ENCODE measurements at places on chromosomes 7 and 10.

DNA sequence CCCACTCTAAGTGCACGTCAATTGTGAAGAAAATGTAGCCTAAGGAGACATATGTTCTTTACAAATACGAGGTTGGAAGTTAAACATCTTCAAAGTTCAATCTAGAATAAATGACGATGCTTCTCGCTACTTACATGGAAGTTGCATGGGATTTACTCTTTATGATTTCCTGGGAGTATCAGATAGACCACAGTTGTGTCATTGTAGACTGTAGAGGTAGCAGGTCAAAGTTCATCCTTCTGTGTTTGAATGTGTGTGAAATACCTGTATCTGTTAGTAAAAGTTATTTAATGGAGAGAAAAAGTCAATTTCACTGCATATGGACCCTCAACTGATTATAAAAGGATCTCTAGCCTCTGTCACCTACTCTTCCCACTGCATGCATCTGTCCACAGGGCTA, 112.6 kb downstream of the C1GALT1 start:
- DNase-seq: no peak

DNA sequence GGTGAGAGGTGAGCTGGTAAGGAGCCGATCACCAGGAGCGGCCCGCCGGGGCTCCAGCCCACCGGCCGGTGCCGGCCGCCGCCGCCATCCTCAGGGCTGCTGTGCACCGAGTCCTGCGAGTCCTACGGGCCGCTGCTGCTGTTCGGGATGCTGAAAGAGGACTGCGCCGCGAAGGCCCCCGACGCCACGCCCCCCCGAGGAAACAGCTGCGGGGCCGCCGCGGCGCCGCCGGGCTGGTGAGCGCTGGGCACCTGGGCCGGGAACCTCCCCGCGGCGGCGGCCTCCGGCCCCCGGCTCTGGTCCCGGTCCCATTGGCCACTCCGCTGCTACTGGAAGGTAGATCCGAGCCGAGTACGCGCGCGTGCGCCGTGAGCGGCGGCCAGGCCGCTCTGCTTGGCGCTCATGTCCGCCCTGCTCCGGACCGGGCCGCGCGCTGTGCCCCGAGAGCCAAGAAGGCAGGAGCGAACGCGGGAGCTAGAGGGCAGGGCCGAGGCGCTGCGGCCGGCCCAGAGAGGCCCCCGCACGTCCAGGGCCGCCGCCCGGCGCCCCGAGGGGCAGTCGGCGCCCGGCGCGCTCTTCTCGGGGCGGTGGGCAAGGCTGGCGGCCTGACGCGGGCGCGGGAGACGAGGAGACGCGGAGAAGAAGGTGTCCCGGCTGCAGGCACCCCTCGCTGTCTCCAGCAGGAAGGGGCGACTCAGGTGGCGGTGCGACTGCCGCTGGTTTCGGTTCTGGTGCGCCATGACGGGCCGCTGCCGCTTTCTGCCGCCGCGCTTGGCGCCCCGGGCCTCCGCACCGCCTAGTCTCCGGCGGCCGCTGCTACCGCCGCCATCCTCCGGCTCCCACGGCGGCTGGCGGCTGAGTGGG, 121.3 kb upstream of the WIPF3 start:
- peak; percentile 43 for DNase-seq

GRCh38 chr7:27073076-27073475, 22.7 kb downstream of the HOXA1 start:
- no peak for DNase-seq

DNA sequence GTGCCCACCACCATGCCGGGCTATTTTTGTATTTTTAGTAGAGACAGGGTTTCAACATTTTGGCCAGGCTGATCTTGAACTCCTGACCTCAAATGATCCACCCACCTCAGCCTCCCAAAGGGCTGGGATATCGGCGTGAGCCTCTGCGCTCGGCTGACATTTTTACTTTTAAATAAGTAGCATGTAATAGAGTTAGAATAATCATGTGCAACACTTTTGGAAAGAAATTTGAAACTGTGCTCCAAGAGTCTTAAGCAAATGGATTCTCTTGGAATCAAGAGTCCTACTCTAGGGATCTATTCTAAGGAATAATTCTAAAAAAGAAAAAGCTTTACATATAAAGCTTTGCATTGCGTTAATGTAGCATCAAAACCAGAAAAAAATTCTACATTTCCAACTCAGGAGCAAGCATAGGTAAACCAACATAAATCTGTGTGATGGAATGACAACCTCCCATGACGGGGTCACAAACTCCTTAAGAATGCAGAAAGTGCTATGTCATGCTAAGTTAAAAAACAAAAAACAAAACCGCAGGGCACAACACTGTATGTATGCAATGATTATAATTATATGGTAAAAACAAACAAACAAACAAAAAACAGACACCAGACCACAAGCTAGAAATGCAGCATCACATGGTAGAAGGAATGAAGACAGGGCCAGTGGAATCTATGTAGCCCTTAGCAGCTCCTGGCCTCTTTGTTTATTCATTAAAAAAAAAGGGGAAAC, 98.7 kb downstream of the RNF216 start:
- DNase-seq: no peak

- no peak for DNase-seq
Measured at GRCh38 chr7:13920053-13920697, 69.3 kb downstream of the ETV1 start.

- no peak for DNase-seq
Measured at GRCh38 chr7:24884401-24884800, 95.6 kb downstream of the OSBPL3 start.

- DNase-seq: no peak
Measured at GRCh38 chr10:21315645-21316220, 209.7 kb downstream of the SKIDA1 start.

GRCh38 chr10:58868736-58869435, 307.6 kb upstream of the PHYHIPL start:
- DNase-seq: no peak

DNA sequence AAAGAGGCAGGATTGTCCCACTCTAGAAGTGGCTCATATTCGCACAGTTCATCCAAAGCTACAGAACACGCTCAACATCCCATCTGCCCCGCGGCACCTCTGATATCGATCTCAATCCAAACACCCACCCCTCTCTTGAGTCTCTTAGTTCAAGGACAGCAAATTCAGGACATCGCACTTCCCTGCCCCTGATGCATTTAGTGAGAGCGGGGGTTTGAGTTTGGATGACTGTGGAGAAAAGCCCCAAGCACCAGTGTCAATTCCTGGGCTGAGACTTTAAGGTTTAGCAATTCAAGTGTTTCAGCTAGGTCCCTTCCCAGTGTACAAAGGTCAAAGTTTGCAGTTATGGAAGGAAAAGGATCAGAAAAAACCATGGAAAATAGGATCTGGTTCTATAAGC, 166.2 kb downstream of the LYZL1 start:
- no peak for DNase-seq

DNA sequence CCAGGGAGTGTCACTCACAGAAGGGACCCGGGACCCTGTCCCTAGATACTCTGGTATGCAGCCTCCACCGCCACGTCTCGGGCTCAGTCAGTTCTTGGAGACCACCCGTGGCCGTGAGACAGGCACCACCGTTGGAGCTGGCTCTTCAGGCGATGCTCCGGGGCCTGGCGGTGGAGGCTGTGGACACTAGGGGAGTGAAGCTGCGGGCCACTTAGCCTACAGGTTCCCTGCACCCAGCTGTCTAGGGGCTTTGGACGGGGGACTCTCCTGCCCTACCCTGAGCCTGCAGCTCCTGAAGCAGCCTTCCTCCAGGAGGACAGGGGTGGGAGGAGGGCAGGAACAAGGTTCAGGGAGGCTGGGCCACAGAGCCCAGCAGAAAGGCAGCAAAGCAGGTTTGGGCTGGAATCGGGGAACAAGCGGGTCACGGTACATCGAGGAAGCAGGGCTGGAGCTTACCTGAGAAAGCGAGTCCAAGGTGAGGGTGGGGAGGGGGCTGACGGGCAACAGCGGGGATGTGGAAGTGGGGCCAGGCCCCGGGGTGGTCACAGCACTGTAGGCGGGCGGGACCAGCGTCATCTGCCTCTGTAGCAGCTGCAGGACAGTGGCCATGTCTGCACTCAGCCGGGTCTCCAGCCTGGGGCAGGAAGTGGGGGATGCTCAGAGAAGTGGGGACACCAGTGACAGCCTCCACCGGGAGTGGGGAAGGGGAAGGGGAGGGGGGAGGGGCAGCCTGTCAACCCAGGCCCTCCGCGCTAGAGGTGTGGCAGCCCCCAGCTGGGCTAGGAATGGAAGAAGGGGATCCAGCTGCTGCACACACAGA, 31.5 kb downstream of the KCNH2 start:
- DNase-seq: no peak

GRCh38 chr7:20651960-20652544, 36.6 kb downstream of the ABCB5 start:
- no peak for DNase-seq

DNA sequence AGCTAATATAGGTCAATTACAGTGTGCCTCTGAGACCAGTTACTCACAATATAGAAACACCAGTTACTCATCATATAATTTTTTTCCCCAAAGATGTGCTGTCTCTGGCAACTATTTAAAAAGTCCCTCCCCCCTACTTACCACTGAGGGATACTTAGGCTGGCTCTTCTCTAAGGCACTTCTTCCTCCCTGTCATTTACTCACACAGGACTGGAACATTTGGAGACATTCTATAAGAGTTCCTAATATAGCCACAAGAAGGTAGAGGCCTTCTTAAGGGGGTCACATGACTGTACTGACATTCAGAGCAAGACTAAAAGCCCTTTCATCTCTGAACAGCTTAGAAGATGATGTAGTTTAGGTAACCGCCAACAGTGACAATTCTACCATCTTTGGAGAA, 44.4 kb upstream of the SLIT1 start:
- DNase-seq: no peak

- no peak for DNase-seq
Measured at GRCh38 chr7:3518546-3518945, 217.5 kb downstream of the SDK1 start.

DNA sequence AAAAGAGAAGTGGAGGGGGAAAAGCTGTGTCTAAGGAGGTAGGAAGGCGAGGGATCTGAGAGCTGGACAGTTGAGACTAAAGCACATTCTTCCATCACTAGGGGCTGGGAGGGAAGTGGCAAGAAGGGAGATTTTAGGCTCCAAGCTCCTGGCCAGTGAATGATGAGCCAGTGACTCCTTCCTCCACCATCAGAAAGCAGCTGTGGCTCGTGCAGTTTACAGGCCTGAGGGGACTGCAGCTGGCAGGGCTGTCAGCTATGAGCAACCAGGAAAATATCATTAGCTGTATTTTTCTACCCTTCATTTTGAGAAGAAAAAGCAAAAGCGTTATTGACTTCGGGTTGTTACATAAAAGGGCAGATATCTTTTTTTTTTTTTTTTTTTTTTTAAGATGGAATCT, 60.7 kb downstream of the GPAM start:
- DNase-seq: no peak

GRCh38 chr10:25639646-25640045, 294.4 kb upstream of the MYO3A start:
- DNase-seq: no peak

DNA sequence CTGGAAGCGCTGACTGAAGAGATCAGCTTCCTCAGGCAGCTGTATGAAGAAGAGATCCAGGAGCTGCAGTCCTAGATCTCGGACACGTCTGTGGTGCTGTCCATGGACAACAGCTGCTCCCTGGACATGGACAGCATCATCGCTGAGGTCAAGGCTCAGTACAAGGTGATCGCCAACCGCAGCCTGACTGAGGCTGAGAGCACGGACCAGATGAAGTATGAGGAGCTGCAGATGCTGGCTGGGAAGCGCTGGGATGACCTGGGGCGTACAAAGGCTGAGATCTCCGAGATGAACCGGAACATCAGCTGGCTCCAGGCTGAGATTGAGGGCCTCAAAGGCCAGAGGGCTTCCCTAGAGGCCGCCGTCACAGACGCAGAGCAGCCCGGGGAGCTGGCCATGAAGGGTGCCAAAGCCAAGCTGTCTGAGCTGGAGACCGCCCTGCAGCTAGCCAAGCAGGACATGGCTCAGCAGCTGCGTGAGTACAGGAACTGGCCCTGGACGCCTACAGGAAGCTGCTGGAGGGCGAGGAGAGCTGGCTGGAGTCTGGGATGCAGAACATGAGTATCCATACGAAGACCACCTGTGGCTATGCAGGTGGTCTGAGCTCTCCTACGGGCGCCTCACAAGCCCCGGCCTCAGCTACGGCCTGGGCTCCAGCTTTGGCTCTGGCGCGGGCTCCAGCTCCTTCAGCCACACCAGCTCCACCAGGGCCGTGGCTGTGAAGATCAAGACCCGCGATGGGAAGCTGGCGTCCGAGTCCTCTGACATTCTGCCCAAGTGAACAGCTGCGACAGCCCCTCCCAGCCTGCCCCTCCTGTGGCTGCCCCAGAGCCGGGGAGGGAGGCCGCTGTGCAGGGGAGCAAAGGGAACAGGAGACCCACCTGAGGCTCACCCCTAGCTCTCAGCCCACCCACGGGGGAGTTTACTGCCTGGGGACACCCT, 24.9 kb upstream of the AMPH start:
- no peak for DNase-seq

DNA sequence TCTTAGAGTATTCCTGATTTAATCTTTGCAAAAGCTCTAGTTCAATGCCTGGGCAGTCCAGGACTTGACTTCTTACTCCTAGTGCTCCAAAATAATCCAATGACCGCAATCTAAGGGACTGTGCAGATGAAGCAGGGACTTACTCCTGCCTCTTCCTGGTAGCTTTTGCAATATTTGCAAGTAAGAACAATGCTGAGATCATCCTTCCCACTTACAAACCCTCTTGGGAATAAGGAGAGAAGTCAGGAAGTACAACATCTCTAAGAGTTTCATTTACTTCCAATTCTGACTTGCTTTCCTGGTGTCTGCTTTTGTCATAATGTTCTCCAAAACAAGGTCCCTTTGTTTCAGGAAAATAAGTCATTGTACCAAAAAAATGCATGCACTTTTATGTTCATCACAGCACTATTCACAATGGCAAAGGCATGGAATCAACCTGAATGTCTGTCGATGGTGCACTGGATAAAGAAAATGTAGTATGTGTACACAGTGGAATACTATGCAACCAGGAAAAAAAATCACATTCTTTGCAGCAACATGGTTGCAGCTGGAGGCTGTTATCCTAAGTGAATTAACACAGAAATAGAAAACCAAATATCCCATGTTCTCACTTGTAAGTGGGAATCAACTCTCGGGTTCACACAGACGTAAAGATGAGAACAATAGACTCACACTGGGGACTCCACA, 7.1 kb upstream of the KCNMA1 start:
- DNase-seq: no peak

- no peak for DNase-seq
Measured at GRCh38 chr10:72477463-72477862, 122.7 kb upstream of the DNAJB12 start.

GRCh38 chr7:47472444-47473157, 109.3 kb downstream of the TNS3 start:
- DNase-seq: no peak

GRCh38 chr10:109957092-109957797, 33.9 kb upstream of the XPNPEP1 start:
- no peak for DNase-seq

DNA sequence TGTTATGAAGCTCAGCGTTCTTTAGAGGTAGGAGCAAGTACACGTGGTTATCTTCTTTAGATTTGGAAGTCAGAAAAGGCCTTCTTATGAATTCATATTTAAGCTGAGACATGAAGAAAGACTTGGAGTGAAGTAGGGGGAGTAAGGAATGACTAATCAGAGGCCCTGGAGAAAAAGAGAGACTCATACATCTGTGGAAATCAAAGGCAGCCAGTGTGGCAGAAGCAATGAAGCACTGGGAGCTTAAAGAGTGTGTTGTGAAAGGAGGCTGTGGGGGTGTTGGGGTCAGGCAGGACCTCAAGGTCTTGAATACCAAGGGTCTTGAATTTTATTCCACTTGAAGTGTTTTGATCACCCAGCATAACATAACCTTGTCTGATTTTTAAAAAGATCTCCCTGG, 35.7 kb upstream of the FGL2 start:
- DNase-seq: no peak

GRCh38 chr10:116565534-116565933, 19.8 kb downstream of the PNLIP start:
- DNase-seq: no peak

- DNase-seq: no peak
Measured at GRCh38 chr10:63744060-63744941, 223.1 kb downstream of the REEP3 start.
